Heart right ventricle (tissue), 16 donors: ENCODE measurements at places on chromosomes 4 and X. TPM values are rescaled to one million over a fixed set of nuclear protein-coding genes. Genes with fewer than 3 reads are reported as not detected.

DNA sequence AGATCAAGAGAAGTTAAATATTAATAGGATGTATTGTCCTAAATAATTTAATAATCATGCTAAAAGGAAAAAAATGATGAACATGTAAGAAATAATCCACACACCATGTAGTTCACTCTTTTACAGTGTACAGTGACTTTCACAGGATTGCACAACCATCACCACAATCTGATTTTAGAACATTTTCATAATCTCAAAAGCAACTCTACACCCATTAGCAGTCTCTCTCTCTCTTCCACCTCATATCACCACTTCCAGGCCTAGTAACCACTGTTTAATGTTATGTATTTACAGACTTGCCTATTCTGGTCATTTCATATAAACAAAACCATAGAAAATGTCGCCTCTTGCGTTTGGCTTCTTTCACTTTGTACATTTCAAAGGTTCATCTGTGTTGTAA, 153.4 kb downstream of the FSTL5 start:
- no peak for DNase-seq

GRCh38 chr4:61785761-61786160, 585.6 kb downstream of the ADGRL3 start:
- no peak for DNase-seq

GRCh38 chr4:71029504-71029903, 36.1 kb downstream of the DCK start:
- no peak for DNase-seq

Gene XPNPEP2
- 0.79 TPM for total RNA-seq

Gene AKAP4
- total RNA-seq: not detected

DNA sequence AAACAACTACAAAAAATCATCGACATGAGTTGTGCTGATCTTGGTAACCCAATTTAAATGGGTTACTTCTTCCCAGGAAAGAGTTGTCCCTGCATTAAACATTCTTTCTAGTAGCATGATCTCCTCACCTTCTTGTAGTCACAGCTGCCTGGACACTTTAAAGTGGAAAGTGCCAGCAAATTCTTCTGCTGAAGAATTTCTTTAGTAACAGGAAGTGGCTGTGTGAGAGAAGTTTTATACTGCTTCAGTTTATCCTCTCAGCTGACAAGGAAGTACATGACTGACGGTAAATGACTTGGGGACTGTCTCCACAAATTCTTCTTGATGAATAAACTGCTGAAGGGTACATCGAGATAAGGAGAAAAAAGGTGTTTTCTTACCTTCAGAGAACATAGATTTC, 18.2 kb upstream of the TNIP3 start:
- DNase-seq: no peak

Gene SULT1B1
- 1.9 TPM for total RNA-seq

- no peak for DNase-seq
Observed at GRCh38 chrX:23013366-23013765, 13.6 kb downstream of the DDX53 start.

DNA sequence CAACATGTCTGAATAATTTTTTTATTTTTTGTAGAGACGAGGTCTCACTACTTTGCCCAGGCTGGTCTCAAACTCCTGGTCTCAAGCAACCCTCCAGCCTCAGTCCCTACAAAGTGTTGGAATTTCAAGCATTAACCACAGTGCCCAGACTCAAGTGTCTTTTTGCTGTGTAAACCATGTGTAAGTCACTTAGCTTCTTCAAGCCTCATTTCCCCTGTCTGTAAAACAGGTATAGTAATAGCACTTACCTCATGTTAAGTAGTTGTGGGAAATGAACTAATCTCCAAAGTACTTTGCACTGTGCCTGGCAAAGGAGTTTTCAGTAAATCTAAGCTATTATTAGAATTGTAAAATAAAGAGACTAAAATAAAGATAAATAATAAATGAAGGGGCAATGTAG, 35.7 kb downstream of the STBD1 start:
- DNase-seq: no peak

DNA sequence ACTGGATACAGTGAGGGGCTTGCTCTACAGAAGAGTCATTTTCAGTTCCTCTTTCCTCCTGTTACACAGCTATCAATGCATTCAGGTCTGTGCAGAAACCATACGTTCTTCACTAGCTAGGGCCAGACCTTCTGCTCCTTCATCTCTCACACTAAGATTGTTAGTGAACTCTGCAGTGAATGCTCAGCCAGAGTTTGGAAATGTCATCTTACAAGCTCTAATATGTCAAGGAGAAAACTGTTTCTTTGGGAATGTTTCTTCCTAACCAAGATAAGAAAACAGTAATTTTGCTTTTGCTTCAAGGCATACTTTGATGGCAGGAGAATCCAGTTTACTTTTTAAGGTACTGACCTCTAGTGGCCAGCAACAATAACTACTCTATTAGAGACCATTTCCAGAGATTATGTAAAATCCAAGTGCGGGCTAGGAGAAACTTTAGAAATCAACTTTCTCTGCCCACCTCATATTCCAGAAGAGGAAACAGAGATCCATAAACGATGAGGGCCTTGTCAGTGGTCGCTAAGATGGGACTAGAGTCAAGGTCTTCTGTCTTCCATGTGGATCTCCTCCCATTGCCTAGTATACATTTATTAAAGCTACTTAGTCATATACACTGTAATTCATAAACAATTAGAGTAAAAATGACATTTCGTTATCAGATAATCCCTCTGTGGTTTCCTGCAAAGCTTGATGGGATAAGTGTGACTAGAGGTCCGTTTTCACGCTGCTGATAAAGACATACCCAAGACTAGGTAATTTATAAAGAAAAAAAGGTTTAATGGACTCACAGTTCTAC, 12.1 kb upstream of the CC2D2A start:
- no peak for DNase-seq

GRCh38 chr4:172750910-172751309, 417.7 kb upstream of the GALNT7 start:
- DNase-seq: no peak

DNA sequence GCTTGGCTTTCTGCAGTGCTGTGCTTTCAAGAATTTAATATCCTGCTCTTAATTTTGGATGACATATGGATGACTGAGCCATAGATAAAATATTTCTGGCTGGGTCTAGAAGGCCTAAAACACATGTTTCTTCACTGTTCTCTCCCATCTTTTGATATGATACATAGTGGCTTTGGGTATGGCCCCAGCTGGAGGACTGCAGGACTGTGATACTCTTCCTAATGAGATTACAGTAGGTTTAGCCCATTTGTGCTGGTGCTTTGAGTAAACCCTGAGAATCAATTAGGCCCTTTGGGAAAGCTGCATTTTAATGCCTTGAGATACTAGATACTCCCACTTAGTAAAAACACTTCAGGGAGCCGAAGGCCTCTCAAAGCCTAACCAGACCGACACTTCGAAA, 38.0 kb downstream of the KIT start:
- no peak for DNase-seq

Gene CXCR3
- total RNA-seq: not detected

Gene NMU
- not detected for total RNA-seq

GRCh38 chr4:101355767-101356702, 8.7 kb upstream of the PPP3CA start:
- no peak for DNase-seq

Gene MAPK10
- 2.1 TPM for total RNA-seq

Gene MAP3K15
- not detected for total RNA-seq

Gene NOX1
- not detected for total RNA-seq

DNA sequence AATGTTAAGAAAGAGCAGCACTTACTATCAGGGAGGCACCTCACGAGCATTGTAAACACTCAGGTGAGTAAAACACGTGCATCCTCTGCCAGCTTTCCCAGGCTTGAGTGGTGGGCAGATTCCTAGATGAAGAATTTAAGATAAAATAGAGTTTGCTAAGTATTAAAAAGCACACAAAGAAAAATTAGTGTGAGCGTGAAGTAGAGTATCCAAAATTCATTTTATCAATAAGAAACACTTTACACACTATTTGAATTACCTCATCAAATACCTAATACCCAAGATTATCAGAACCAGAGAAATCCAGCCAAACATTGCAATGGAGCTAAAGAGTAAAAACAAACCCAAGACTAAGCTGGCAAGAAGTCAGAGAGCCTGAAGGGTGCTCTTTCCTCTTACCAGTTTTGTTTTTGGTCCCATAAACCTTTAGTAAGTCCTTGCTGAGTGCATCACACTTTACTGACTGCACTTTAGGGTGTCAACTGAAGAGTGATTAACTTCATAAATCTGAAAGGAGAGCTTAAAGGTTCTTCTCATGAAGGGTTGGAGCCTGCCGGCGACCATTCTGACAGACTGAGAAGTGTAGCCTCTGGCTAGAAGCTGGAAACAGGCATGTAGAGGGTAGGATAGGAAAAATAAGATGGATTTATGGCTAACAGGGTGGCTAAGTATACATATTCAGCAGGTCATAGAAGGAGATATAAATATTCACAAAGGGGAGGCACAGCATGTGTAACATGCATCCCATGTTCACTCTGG, 151.1 kb downstream of the SLC7A11 start:
- DNase-seq: no peak
